ENCODE measurements at places on chromosomes 11 and 22.
A peak's percentile ranks its signal among the peaks of the same experiment; 100 is the strongest.

DNA sequence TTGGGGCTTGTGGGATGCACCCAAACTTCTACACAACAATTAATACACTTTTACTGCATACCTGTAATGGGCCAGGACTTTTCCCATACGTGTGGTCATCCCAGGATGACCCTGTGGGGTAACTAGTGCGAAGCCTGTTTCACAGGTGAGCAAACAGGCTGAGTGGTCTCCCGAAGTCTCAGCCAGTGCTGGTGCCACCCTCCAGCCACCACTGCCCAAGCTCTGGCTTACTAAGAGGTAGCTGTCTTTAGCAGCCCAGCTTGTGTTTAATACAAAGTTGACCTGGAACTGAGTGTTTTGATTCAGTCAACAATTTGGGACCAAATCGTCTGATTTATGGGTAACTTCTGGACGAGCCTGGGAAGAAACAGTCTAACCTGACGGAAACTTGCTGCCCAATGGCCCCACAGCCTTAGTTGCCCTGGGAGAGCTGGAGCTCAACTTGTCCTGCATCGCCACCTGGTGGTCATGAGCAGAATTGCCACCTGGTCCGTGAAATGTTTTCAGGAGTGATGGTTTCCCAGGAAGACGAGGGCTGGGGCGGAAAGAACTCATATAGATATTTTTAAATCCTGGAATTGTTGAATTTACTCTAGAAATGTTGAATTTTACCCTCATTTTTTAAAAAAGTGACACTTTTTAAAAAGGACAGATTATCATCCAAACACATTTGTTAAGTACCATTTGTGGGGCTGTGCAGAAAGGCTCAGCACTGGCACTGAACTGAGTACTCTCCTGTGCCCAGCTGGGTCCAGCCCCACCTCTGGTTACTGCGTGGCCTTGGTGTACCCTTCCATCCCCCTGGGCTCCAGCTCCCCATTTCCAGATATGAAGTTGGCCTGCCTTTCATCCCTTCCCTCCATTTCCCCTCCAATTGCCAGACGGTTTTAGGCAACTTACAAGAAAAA is 95.5 kb upstream of the PARVA start:
- DNase-seq: peak; percentile 70

GRCh38 chr11:112408517-112408916 is 147.9 kb upstream of the PLET1 start:
- no peak for DNase-seq

- DNase-seq: no peak
Measured at GRCh38 chr11:45934580-45935318, 12.3 kb downstream of the LARGE2 start.

- DNase-seq: no peak
Measured at GRCh38 chr11:118014022-118014421, 27.8 kb downstream of the IL10RA start.

DNA sequence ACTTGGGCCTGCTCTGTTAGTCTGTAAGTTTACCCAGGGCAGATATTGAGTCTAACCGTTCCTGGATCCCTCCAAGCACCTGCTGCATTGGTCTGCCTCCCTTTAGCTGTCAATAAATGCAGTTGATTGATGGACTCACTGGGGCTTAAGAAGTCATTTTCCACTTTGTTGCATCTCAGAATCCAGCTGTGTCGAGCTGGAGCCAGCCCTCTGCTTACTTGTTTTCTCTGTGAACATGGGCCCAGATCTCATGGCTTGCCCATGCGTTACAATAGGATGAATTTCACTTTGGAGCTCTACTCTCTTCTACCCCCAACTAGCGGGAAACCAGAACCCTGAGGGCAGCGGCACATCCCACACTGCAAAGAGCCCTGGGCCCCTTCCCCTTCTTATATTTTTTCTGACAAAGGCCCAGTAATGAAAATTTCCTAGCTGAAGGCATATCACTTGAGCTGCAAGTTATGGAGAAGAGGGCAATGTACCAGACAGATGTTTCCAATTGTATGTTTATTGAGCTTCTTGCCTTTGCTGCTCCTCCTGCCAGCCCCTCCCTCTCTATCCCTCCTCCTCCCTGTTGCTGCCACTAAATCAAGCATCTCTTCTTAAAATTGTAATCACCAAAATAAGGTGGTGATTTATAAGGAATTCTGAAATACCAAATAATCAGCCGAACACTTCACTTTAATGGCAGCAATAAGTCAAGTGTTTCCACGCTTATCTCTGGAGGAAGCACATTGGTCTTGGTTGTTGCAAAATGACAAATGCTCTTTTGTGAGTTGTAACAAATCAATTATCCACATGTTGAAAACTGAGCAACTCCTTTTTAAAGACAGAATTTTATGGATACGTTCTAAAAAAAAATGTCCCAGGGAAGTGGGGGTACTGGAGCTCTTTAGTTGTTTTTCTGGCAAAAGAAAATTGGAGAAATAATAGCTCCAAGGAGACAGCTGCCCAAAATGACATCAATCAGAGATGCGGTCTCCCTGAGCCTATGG is 212.3 kb upstream of the ZBED5 start:
- DNase-seq: no peak

DNA sequence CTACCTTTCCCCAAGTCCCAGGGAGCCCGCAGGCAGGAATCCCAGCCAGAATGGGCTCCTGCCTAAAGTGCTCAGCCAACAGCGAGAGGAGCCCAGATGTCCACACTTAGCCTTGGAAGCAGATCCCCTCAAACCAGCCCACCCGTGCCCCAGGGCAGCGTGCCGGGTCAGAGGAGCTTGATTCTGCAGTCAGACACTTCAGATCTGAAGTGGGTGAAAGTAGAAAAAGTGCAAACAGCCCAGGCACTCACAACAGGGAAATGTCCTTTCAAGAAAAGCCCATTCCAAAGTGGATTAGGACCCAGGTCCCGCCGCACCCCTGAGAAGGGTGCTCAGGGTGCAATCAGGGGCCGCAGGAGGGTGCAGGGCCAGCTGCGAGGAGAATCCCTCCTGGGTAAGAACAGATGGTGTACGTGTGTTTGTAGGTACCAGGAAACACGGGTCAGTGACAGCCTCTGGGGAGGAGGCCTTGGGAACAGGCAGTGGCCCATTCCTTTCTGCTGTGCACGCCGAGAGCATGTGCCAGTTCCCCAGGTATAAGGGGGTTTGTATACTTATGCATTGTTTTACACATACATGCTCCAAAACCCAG is 17.7 kb downstream of the ELFN2 start:
- DNase-seq: no peak

GRCh38 chr11:28442131-28442530 is 333.9 kb downstream of the METTL15 start:
- DNase-seq: no peak

GRCh38 chr22:22714600-22715335 is 70.4 kb downstream of the GGTLC2 start:
- DNase-seq: no peak

DNA sequence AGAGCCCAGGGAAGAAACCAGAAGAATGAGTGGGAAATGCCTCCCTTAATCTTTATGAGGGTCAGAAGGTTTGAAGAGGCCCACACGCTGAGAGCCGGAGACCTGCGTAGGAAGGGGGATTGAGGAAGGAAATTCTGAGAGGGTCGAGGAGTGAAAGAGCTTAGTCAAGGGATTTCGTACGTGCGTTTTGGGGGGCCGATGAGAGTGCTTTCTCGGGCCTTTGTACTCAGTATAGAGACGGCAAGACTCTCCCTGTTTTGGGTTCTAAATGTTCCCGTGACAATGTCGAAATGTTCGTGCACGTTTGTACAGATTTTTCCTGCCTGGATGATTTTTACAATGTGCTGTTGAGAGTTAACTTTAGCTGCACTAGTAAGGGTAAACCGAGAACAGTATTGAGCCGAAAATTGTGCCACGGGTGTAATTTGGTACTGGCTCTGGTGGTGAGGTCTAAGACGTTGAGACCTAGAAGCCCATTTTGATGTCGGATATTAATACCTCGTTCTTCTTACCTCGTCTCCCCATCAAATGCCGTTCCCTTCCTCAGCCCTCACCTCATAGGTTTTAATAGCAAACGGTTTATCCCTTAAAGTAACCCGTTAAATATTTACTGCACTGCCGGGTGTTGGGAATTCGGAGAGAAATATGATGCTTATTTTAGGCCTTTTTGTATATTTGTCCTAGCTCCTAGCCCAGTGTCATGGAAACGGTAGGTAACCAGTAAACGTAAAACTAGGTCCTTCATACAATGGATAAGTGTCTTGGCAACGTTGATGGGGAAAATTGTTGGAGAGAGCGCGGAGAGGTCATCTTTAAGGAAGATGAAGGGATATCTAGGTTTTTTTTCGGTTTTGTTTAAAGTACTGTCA is 734 bp downstream of the C11orf58 start:
- DNase-seq: no peak

DNA sequence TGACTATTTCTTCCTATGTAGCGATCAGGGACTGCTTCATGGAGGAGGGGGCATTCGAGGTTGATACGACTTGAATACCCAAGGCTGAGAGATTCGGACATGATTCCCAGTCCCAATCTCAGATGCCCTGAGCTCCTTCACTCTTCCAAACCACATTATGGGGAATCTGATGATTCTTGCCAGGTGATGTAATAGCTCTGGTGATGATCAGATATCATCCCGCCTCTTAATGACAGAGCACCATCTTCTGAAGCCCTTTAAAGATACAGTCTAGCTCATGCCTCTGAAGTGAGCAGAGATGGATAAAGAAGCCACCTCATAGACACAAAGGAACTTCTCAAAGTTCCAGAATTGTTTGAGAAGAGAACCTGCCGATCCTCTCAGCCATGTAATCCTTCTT is 8.9 kb upstream of the CLMP start:
- no peak for DNase-seq

DNA sequence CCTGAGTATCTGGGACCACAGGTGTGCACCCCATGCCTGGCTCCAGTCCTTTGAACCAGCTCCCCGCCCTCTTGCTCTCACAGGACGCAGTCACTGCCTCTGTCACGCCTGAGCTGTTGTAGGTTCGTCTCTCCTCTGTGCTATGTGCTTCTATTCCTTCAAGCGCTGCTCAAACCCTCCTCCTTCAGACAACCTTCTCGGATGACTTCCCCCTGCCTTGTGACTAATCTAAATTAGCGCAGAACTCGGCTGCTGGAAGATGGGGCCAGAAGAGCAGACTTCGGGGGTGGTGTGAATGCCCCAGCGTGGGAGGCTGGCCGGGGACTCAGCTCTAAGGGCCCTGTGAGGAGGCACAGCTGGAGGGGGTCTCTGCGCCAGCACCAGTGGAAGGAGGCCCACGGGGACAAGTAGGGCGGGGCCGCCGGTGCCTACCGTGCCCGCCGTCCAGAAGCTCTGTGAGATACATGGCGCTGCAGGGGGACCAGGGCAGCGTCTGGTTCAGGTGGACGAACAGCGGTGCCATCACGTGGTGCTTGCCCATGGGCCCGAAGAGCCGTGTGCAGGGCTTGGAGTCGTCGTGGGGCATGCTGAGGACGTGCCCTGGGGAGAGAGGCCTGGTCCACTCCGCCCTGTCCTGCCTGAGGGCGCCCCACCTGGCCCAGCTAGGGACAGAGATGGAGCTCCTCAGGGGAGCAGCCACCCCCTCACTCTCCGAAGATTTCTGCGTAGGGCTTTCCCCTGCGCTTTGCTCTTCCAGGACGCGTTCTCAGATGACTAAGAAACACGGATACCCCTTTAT is 12.5 kb downstream of the ADAMTS8 start:
- no peak for DNase-seq

DNA sequence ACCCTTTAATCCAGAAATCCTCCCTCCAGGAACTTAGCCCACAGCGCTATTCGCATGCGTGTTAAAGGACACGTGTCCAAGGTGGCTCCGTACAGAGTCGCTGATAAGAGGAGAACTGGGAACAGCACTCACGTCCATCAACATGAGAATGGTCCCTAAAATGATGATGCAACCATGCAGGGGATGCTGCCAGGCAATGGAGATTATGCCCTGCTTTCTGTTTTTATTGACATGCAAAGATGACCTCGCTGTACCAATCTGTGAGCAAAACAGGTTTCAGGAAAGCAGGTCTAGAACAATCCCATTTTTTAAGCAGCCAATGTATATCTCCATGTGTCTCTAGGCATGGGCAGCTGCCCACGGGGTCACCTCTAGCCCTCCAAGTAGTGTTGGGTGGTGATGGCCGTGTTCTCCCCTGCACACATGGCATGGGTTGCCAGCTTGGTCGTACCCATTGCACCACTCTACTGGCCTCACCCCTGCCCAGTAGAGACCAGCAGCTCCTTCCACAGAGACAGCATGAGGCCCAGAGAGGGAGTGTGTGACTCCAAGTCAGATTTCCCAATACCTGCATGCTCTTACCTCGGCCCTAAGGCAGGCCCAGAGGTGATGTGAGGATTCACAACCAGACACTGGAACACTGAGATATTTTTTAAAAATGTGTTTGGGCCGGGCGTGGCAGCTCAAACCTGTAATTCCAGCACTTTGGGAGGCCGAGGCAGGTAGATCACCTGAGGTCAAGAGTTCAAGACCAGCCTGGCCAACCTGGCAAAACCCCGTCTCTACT is 68.3 kb upstream of the LINC01488 start:
- no peak for DNase-seq

DNA sequence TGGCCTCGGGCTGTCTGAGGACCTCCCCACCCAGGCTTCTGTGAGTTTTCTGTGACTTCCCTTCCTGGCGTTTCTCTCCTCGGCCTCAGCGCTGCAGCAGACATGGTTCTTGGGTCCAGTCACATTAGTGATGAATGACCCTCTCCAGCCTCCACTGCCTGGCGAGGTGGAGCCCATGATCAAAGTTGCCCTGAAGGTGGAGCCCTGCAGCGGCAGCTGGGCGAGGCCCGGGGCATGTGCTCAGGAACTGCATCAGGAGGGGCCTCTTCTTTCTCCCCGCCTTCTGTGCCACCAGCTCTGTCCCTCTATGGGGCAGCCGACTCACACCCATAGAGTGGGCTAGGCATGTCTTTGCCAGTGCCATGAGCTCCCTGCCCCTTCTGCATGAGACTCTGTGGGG is 1079.7 kb downstream of the TBC1D22A start:
- DNase-seq: no peak

DNA sequence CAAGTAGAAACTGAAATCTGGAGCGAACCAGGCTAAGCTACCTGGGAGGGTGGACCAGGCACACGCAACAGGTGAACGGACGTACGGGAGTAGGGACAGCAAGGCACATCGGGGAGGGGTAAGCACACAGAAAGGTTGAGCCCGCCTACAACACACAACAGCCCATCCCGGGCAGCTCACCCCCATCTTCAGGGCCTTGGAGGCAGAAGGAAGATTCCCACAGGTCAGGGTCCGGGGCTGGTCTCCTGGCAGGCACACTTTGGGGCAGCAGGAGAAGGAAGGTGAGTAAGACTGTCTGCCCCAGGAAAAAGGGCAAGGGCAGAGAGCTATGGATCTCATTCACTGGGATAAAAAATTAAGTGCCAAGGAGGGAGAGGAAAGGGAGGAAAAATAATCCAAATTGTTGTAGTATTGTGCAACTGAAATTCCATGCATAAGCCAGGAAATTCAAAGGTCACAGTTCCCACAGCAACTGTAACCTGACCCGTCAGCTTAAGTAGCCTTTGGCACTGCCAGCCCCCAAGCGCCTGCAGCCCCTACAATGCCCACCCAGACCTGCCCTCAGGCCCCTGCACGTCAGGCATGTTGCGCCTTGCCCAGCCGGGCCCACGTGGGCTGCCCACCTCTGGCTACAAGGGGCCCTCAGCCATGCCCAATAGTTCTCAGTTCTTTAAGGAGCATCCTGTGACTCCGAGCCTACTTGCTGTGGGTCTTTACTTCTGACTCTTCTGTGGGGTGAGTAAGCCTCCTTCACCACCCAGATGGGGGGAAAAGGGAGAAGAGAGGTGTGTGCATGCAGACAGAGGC is 51.8 kb downstream of the MICAL3 start:
- no peak for DNase-seq
